Cortex of kidney (tissue), 1 donor: ENCODE measurements at places on chromosomes 5 and 9.

DNA sequence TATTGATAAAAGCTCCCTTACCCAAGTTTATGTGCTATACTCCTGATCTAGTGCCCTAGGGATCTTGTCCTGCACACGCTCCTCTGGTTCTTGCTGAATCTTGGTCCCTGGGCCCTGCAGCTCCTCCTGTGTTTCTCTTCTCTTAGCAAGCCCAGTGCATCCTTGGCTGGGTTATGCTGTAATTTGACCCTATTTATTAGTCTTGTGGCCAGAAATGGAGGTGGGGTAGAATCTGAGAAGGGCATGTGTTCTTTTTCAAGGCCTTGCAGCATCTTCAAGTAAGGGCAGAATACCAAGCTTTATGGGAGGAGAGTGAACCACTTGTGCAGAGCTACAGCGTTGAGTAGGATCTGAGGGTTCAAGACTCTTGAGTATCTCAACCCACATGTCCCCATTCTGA is 366.8 kb downstream of the FAM170A start:
- DNase-seq, result no peak

DNA sequence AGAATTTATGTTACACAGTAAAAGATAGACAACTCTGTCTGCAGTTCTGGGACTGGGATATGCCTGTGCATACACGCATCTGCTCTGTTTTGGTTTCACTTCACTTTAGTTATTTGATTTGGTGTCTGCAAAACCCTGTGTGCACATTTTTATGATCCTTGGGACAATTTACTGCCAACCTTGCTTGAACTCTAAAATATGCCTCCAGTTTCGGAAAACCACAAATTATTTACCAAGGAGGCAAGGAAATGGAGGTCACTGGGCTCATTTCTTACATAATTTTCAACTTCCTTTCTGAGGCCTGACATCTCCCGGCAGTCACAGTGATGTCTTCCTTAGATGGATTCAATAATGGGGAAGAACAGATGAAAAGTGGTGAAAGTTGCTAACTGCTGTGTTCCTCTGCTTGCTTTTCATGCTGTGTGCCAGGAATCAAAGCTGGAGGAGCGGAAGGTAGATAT is 61.2 kb upstream of the TAF11L2 start:
- no peak for DNase-seq

- DNase-seq, result no peak
Observed at GRCh38 chr9:89687188-89687587, 82.4 kb downstream of the GADD45G start.

DNA sequence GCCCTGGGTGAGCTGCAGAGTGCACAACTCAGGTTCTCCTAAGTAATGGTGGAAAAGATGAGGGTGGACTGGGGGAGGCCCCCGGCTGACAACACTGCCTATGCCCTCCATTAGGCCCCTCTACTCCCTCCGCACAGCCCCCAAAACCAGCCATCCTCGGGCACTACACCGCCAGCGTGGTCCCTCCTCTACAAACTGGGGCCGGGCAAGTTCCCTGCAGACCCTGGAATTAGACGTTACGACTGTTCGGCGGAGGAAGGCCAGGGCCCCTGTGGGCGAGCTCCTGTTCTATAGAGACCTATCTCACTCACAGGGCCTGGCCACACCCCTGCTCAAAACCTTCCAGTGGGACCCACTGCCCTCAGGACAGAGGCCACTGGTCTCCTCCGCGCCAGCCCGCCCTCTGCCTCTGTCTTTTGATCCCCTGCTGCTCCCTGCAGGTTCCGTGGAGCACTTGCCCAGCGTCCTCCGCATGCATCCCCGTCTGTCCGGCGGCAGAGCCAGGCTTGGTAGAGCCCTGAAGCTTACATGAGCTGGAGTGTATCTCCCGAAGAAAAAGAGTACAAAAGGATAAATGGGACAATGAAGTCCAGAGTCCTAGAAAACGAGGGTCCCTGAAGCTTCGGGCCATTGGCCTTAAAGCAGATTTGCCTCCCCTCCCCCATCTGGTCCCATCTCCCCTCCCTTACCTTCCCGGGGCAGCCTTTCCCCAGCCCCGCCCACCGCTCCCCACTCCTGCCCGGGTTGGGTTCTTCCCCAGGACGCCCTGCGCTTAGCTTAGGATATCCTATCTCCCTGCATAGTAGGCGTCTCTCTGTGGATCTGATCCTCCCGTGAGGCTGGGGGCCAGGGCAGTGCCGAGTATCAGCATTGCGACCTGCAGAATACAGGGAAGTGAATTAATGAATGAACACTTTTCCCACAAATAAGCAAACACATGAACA is 71.3 kb downstream of the HRH2 start:
- no peak for DNase-seq

- no peak for DNase-seq
Observed at GRCh38 chr5:75640826-75641225, 29.6 kb downstream of the ANKDD1B start.

DNA sequence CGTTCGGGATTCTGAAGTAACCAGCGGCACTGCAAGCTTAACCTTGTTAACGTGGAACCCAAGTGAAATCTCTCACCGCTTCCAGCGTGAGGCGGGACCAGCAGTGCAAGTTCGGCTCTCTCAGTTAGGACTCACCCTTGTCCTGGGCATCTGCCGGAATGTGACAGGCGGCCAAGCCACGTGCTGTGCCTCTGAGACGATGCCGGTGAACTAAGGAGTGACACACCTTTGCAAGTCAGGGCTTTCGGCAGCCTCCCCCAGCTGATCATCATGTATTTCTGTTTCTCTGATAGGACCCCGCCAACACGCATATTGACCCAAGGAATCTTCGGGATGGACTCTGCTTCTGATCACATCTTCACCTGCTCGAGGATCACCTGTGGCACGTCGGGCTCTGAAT is 415.0 kb upstream of the IRX1 start:
- no peak for DNase-seq

GRCh38 chr5:75275147-75275546 is 38.5 kb upstream of the ANKRD31 start:
- no peak for DNase-seq

DNA sequence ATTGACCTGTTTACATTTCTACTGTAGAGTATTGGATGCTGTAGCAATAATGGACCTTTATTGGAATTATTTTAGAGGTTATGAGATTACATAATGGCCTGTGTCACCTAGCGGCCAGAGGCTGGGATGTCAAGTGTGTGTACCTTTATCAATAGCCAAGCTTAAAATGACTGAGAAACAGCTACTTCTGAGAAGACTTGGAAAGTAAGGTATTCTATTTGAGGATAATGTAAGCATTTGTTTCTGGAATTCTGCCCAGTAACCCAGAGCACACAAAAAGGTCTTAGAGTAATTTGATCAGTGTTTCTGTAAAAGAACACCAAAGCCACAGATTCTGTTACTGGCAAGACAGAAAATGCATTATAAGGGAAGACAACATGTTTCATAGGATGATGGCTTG is 116.8 kb downstream of the MACIR start:
- no peak for DNase-seq

DNA sequence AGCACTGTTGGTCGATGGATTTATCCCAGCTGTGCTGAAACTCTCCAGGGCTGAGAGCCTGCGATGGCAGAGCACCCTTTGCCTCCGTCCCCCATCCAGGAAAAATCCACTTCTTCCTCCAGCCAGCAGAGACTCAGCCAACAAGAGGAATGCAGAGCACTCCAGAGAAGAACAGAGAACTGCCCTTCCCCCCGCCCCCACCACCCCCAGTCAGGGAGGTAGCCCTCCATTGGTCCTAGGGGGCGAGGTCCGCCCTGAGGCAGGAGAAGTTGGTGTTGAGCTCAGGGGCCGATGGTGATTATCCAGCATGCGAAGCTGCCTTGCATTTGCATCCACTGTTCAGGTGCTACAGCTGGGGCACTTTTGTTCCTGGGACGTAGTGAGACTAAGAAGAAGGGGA is 9.0 kb downstream of the TLX3 start:
- no peak for DNase-seq

GRCh38 chr5:142506046-142506445 is 179.8 kb downstream of the FGF1 start:
- no peak for DNase-seq

DNA sequence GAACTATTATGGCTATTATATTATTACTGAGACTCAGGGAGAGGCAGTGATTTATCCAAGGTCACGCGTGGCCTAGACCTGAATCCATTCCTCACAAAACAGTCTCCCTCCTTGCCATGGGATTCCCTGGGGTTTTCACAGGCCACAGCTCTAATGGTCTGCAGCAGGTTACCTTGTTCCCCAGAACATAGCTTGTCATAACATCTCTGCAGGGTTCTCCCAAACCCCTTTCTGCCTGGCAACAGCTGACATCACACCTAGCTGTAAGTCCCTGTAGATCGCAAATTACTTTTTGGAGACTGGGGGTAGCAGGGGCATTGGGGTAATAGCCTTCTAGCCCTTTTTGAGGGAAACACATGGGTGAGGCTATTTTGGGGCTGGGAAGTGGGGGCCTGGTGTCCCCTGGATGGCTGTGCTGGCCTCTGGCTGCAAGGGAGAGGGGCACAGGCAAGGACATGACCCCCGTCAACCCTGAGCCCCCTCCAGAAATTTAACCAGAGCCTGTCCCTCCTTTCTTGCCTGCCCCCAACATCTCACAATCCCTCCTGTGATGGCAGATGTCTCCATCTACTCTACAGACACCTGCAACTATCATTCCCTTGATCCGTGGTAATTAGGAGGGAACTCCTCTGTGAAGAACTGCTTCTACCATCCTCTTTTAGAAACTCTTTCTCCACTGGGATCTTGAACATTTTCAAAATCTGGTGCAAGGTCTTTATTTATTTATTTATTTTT is 1.3 kb downstream of the CD74 start:
- no peak for DNase-seq

DNA sequence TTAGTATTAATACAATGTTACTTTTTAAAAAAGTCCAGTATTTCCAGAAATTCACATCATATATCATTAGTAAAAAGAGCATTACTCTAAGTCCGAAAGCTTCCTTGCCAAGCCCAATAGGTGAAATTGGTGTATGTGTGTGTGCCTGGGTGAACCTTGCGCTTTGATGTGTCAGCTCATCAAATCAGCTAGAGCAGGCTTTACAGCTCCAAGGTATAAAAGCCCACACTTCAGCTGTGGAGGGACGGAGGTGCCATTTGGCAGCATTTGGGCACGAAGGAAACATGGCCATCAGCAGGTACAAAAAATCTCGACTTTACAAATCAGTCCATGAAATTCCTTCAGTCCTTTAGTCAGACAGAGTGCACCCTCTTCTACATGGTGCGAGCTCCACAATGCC is 76.5 kb upstream of the IL7R start:
- no peak for DNase-seq

GRCh38 chr5:2123874-2124273 is 241.1 kb upstream of the IRX4 start:
- DNase-seq, result no peak

- DNase-seq, result no peak
Observed at GRCh38 chr5:103910011-103910410, 347.4 kb upstream of the NUDT12 start.

DNA sequence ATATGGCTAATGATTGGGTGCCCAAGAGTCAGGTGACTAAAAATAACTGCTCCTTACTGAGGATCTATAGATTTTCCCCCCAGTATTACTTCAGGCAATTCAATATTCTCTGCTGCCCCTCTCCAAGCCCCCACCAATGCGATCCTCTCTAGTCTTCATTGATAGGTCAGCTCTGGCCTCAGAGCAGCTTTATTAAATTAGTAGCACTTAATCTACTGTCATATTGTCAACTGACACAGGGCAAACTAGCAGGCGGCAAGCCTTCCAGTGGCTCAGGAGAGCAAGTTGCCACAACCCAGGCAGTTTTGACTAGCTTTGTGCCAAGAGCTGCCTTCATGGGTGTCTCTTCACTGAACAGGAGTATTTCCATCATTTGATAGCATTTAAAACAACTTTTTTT is 462.9 kb downstream of the BNC2 start:
- no peak for DNase-seq

GRCh38 chr5:115496936-115497576 is 47.5 kb downstream of the FEM1C start:
- DNase-seq, result no peak

GRCh38 chr9:84174486-84174885 is 166.1 kb downstream of the SLC28A3 start:
- DNase-seq, result no peak

- DNase-seq, result no peak
Observed at GRCh38 chr5:71932655-71933338, 174.5 kb upstream of the MAP1B start.

- no peak for DNase-seq
Observed at GRCh38 chr5:67246546-67247268, 50.1 kb upstream of the CD180 start.

- no peak for DNase-seq
Observed at GRCh38 chr5:15023846-15024245, 152.3 kb upstream of the ANKH start.

GRCh38 chr5:111935009-111935408 is 178.0 kb upstream of the NREP start:
- DNase-seq, result no peak

DNA sequence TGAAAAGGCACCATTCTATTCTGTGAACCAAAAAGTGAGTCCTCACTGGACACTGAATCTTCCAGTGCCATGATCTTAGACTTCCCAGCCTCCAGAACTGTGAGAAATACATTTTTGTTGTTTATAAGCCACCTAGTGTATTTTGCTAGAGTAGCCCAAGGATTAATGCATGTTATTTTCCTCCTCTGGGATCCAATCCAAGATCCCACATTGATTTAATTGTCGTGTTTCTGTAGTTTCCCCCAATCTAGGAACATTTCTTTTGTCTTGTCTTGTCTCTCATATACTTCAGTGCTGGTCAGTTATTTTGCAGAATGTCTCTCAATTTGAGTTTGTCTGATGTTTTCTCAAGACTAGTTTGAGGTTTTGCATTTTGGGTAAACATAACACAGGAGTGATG is 36.4 kb downstream of the GDNF start:
- DNase-seq, result no peak

DNA sequence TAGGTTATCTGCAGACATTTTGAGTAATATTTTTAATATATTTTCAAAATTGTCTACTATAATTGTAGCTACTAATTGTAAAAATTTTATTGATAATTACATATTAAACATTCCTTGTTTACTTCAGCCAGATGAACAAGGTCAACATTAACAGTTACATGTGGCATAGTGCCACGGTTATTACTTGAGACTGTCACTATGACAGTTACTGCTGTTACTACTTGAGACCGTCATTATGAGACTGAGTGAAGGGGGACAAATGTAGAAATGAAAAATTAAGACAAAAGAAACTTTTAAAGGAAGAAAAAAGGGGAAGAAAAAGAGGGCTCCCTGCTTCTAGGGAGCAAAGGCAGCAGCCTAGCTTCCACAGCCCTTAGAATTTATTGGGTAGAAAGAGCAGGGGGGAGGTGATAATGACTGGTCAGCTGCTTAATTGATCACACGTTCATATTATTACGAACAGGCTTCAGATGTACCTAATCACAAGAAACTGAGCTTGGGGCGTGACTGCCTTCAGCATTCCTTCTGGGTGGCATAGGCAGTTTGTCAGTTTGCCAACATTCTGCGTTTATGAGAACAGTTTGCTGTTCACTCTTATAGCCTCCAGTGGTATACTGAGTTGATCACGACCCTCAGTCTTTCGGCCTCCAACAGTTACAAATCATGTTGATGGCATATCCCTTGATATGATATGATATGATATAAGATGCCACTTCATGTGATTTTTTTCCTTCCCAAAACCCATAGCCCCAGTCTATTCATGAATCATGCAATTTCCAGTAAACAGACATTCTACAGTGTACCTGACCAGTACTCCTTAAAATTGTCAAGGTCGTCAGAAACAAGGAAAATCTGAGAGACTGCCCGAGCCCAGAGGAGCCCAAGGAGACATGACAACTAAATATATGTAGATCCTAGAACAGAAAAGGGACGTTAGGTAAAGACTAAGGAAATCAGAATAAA is 13.1 kb downstream of the MARCHF6 start:
- no peak for DNase-seq
